ENCODE measurements at places on chromosomes 3 and 15. TPM values are rescaled to one million over a fixed set of nuclear protein-coding genes. Genes with fewer than 3 reads are reported as not detected.

- DNase-seq: no peak
Measured at GRCh38 chr3:5479229-5479799, 291.8 kb downstream of the EDEM1 start.

DNA sequence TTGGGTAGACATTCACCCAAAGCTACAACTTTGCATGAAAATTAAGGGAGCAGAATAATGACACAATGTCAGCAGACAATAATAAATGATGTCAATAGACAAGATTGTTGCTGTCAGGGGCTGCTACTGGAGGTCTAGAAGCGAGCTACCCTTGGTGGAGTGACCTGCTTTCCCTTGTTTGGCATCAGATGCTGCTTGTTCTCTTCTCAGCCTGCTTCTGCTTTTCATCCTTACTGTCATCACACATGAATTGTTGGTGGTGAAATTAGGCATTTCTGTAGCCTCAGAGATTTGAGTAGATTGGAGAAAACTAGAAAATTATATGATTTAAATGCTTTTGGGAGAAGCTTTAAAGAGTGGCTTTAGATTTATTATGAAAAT, 193.8 kb downstream of the NR1D2 start:
- no peak for DNase-seq

The GOLGA8H gene
- polyA plus RNA-seq: 0.70 TPM

DNA sequence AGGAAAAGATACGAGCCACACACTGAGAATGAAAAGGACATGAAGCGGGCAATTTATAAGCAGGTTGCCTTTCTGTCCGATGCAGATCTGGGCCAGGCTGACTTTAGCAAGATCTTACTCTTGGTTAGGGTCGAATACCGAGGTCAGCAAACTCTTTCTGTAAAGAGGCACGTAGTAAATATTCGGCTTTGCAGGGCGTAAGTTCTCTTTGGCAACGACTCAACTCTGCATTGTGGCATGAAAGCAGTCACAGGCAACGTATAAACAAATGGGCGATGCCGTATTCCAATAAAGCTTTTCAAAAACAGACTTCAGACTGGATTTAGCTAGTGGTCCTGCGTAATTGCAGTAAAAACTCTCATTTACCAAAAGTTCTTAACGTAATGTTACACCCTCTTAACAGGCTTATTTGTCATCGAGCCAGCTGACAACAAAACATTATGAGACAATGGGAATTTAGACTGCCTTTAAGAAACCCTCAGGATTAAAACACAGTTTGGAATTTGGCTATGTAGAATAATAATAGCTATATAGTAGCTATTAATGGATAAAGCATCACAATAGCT, 13.1 kb upstream of the RPL35A start:
- DNase-seq: no peak

DNA sequence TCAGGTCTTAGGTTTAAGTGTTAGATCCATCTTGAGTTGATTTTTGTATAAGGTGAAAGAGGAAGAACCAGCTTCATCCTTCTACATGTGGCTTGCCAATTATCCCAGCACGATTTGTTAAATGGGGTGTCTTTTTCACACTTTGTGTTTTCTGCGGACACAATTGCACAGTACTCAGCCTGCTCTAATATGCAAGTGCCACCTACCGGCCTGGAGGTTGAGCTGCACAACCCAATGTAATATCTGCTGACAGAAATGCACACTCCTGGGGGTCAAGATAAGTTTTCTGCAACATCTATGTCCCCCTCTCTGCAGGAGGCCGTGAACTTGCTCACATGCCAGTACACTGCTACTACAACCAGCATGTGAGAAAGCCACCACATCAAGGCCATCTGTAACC, 791.9 kb upstream of the ROBO1 start:
- no peak for DNase-seq

The FRMD5 gene
- polyA plus RNA-seq: 2.7 TPM

DNA sequence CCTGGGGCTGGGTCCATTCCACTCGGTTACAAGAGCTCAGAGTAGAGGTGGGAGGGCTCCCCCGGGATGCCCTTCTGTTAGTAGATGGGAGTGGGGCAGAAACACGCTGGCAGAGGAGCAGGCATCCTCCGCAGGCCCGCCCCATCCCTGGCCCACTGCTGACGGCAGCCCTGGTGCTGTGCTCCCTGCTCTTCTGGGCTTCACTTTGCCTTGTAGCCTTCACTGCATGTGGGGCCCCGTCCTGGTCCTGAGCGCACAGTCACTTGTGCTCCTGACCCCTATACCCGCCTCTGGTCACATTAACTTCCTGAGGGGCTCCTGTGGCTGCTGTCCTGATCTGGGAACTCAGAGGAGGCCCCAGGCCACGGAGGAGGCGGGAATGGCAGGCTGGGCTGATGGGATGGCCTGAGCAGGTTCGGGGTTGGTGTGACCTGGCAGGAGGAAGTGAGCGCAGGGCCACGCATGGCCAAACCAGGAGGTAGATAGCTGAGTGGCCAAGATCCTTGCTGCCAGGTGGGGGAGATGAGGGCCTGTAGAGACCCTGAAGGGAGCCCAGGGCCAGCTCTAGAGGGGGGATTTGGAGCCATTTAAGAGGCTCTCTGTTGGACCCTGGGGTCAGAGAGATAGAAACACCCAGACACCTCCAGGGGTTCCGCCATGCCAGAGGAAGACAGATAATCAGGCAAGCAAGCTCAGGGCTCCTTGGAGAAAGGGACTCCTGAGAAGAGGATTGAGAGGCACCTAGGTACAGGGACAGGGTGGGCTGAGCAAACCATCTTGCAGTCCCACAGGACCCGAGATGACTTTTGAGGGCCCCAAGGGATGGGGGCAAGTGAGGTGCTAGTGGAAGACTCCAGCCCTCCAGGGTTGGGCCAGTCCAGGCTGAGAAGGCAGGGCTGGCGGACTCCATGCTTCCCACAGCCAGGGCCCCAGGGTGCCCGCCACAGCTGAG, 92.2 kb upstream of the PRR23E start:
- DNase-seq: no peak

The ZBBX gene
- polyA plus RNA-seq: 5.4 TPM

DNA sequence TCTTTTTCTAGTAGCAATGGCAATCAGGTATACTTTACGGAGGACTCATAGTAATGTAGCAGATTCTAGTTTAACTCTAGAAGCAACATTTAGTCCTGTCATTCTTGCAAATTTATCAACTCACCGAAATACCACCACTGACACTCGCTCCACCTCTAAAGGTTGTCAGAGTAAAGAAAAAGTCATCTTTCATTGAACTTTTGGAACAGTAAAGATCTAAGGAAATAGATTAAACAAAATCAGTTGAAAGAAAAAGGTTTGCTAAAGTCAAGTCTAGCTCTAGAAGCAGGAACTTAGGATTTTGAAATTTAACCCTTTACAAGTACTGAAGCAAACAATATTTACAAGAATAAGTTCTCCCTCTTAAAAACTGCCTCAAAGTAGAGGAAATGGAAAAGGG, 8.7 kb downstream of the ATP8B4 start:
- no peak for DNase-seq

Data from renal pelvis (tissue), 12 donors.